Natural killer cell (primary cell): ENCODE measurements at places on chromosomes 7 and 10.

DNA sequence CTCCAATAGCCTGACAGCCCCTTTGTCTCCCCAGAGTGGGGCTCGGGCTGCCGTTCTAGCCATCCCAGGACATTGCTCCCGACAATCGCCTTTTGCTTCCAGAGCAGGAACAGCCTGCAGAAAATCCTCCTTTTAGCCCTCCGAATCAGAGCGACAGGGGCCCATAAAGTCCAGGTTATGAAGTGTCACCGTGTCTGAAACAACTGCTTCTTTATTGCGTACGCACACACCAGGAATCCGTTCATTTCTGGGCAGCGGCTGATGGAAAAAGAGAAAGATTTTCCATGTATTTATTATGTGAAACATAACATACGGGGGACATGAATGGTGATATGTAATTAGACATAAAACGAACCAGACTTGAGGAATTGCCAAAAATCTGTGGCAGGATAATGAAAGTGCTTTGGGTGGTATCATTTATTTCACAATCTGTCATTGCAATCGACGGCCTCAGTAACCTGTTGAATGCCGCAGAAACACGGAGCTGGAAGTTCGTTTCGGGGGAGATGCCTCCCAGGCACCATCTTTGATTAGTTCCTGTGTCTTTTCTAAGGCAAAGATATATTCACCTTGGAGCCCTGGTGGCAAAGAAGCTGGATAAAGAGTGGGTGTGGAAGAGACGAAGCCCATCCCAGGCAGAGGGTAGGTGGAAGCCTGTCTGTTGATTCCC lies 48.1 kb downstream of the FAM241B start:
- no peak for DNase-seq

- DNase-seq, result no peak
Observed at GRCh38 chr10:47331491-47331890, 9.2 kb downstream of the GDF2 start.

- DNase-seq, result peak; percentile 43
Observed at GRCh38 chr7:30074422-30075030, 46.3 kb downstream of the PLEKHA8 start.

GRCh38 chr10:112359606-112360307 lies 14.2 kb upstream of the ACSL5 start:
- DNase-seq, result no peak

DNA sequence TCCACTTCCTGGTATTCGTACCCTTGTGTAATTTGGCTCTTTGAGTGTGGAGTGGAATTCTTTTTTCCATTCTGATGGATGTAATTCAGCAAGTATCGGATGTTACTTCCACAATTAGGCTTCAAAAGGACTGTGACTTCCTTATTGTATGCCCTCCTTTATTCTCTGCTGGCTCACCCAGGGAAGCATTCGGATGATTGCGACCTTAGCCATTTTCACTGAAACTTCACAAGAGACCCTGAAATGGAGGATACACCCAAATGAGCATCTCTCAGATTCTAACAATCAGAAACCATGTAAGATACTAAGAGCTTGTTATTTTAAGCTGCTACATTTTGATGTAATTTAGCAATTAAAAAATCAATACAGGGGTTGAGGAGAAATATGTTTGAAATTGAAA lies 493.1 kb downstream of the DNAJB9 start:
- no peak for DNase-seq

GRCh38 chr7:116354171-116354545 lies 143.8 kb downstream of the TES start:
- no peak for DNase-seq

DNA sequence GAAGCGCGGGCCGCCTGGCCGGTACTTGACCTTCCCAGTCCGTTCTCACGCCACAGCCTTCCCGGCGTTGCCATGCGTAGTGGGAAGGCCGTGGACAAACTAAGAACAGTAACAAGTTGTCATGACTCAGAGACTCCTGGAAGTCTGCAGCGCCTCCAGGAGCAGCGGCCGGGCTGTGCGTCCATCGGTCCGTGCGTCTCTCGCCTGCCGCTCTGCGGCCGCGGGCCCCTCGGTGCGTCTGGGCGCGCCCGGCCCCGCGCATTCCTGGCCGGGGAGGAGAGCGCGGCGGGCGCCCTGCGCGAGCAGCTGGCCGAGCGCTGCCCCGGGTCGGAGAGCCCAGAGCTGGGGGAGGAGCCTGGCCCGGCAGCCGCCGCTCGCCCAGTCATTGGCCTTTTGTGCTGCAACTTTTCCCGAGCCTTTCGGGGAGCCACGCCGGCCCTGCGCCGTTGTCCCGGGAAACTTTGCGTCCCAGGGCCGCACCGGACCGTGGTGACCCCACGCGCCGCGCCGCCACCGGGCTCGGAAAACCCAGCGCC lies 123.7 kb downstream of the TACC2 start:
- DNase-seq, result no peak

GRCh38 chr7:69652947-69653701 lies 54.8 kb downstream of the AUTS2 start:
- DNase-seq, result no peak

- DNase-seq, result no peak
Observed at GRCh38 chr7:105256761-105257231, 131.9 kb downstream of the SRPK2 start.

GRCh38 chr7:117229350-117229749 lies 93.5 kb downstream of the WNT2 start:
- DNase-seq, result no peak

DNA sequence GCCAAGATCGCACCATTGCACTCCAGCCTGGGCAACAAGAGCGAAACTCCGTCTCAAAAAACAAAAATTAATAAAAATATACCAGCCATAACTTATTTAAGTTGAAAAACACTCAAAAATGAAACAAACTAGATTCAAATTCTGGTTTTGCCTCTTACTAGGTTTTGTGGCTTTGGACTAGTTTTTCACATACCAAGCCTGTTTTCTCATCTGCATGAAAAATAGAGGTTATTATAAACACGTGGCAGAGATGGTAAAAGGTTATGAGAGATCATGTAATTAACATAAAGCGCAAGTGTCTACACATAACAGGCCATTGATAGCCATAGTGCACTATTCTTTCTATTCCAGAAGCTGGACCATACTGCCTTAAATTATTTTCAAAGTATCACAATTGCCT lies 35.5 kb upstream of the CABCOCO1 start:
- no peak for DNase-seq

DNA sequence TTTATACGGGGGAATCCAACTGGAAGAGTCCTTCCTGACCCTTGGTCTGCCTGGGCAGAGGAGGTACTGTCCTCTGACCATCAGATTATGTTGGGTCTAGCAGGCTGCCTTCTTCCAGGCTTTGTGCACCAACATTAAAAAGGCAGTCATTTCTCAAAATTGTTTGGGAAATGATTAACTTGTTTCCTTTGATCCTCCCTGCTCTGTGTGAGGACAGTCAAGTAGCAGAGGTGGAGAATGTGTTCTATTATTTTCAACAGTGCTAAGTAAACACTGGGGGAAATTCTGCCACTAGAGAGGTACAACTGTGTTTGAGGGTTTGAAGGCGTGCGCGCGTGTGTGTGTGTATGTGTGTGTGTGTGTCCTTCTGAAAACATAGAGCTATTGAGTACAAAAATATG lies 20.6 kb downstream of the ACSL5 start:
- no peak for DNase-seq

DNA sequence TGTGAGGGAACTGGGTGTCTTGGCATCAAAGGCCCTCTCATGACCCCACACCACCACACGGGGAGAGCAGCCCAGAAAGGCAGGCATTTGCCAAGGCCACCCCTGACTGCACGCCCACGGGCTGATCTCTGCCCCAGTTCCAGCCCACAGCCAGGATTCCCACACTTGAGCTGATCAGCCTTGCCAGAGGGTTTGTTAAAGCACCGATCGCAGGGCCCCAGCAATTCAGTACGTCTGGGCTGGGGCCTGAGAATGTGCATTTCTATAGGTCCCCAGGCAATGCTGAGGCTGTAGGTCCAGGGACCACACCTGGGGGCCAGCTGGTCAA lies 103.9 kb downstream of the TNS3 start:
- no peak for DNase-seq

GRCh38 chr10:52056291-52056690 lies 257.8 kb upstream of the DKK1 start:
- no peak for DNase-seq

- no peak for DNase-seq
Observed at GRCh38 chr10:18906636-18907035, 142.0 kb upstream of the MALRD1 start.

GRCh38 chr7:30893357-30893756 lies 18.3 kb upstream of the AQP1 start:
- no peak for DNase-seq

DNA sequence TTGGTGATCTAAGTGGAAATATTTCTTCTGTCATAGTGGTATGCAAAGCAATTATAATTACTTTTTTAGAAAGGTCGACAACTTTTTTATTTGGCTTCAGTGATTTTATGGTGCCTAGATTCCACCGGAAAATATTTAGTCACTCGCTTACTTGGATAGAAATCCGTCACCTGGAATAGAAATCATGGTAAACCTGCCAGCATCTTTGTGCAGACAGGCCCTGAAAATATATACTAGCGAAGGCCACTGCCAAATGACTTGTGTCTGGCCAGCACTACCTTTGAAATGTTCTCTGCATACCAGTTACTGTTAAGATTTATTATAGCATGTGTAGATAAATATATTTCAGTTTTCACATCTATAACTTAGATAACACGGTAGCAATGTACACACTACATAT lies 226.4 kb downstream of the AGMO start:
- no peak for DNase-seq

DNA sequence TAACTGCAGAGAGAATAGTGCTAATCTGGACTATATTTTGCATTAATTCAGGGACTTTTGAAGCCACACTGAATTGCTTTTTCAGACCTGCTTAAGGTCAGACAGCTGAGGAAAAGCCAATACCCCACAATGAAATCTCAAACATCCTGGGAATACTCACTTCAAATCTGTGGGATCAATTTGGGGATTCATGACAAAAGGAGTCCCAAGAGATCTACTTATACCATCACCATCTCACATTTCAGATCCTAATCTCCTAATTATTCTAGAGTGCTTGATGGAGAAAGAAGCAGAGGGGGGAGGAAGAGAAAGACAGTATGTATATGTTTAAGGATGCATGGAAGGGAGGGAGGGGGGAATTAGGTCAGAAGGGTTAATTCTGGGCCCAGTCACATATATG lies 202.2 kb downstream of the CACNA2D1 start:
- no peak for DNase-seq

DNA sequence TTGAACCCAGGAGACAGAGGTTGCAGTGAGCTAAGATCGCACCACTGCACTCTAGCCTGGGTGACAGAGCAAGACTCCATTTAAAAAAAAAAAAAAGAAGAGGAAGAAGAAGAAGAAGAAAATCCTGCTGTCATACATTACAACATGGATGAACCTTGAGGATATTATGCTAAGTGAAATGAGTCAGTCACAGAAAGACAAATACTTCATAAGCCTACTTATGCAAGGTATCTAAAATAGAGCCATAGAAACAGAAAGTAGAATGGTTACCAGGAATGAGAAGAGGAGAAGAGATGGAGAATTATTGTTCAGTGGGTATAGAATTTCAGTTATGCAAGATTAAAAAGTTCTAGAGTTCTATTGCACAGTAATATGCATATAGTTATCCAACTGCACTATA lies 466.5 kb downstream of the PLXNA4 start:
- no peak for DNase-seq

- no peak for DNase-seq
Observed at GRCh38 chr7:2715341-2716231, 27.6 kb downstream of the AMZ1 start.

DNA sequence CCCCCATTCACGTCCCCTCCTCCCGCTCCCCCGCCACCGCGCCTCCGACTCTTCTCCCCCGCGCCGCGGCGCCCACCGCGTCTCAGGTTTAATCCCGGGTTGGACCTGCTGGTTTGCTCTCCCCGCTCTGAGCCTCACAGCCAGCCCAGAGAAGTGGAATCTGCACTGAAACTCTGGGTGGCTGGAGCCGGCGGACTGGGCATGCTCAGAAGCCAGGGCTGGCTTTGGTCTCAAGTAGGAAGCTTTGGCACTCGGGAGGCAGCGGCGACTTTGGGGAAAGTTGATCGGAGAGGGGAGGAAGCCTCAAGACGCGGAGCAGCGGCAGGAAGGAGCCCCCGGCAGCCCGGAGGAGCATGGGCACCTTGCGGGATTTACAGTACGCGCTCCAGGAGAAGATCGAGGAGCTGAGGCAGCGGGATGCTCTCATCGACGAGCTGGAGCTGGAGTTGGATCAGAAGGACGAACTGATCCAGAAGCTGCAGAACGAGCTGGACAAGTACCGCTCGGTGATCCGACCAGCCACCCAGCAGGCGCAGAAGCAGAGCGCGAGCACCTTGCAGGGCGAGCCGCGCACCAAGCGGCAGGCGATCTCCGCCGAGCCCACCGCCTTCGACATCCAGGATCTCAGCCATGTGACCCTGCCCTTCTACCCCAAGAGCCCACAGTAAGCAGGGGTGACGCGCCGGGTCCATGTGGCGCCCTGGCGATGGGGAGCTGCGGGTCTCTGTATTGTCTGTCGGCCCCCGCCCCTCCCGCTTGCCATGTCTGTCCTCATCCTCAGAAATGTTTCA lies at the start of gene PRKG1:
TSS of gene PRKG1 (plus strand) at position 250 of the 791 bp plus-strand sequence.
- DNase-seq, result no peak

- no peak for DNase-seq
Observed at GRCh38 chr10:128540128-128540762, 414.0 kb upstream of the MKI67 start.

DNA sequence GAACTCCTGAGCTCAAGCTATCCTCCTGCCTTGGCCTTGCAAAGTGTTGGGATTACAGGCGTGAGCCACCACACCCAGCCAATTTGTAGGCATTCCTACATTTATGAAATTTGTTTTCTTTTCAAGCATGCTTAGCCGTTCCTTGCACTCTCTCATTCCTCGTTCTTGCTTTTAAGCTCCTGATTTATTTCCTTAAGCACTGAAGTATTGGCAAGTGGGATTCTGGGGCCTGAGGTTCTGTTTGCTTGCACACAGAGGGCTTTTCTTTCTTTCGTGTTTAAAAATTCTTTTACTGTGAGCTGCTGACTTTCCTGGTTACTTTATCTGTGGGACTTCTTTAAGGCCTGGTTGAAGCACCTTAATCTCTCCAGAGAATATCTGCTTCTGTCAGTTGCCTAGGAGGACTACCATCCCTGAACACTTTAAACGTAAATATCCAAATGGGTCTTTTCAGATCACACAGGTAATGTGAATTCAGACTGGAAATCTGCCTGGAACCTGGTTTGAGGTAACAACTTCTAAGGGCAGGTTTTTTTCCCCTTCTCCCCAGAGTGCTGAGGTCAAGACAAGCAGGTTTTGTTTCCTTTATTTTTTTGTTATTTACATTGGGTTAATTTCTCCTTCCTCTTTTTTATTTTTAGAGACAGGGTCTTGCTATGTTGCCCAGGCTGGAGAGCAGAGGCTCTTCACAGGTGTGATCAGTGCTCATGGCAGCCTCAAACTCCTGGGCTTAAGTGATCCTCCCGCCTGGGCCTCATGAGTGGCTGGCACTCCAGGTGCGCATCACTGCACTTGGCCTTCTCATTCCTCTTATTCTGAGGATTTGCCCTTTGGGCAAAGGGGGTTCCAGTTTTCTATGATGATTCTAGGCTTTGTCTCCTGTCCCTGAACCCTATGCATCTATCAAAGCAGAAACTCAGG lies 102.9 kb downstream of the PFKFB3 start:
- DNase-seq, result no peak
